ENCODE measurements at places on chromosomes 7 and 10.

DNA sequence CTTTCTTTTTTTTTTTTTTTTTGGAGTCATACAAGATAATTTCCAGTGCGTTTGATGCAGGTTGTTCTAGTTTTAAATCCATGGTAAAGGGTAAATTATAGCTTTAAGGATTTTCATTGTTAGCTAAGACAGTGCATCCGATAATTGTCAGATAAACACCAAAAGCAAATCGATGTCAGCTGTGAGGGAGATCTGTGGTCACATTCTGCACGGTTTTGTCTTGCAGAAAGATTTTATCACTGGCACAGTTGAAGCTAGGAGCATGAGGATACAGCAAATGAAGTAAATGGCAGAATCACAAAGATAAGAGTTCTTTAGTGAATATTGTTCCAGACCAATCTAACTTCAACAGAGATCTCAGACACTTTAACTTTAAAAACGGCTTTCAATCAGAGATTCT, 648.8 kb upstream of the COBL start:
- DNase-seq = no peak

- DNase-seq = no peak
Observed at GRCh38 chr10:92849576-92850090, 1.3 kb downstream of the EXOC6 start.

DNA sequence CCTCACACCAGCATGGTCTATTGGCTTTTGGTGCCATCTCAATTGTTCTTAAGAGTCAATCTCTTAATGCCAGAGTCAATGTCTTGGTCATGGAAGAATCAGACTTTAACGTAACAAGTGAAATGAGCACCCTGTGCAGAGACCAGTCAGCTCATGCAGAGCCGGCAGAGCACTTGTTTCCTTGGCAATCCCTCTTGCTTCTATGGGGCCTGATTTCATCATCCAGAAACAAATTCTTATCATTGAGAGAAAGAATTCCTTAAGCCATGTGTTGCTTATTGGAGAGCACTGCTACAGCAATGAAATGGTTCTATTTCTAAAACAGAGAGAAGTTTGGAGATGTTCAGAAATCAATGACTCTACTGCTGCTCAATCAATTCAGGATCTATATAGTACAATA, 212.8 kb downstream of the IPMK start:
- DNase-seq = no peak

DNA sequence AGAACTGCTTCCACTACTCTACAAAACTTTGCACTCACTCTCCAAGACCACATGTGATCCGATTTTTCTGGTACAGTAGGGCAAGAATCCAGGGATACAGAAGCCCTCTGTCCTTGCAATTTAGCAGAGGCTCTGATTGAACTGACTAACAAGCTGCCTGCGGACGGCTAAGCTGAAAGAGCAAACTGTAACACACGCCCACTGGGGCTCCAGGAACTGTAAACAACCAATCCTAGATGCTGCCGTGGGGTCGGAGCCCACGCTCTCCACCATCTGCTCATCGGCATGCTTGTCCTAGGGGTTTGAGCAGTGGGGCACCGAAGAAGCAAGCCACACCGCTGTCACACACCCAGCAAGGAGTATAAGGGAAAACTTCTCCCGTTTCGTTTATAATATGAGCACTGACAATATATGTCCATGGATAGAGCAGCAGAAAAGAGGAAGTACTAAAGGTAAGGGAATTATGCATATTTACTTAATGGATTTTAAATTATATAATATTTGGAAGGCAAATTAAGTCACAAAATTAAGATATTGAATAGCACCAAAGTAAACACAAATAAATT, 634.4 kb upstream of the POT1 start:
- no peak for DNase-seq

- no peak for DNase-seq
Observed at GRCh38 chr7:4272141-4272540, 410.0 kb upstream of the FOXK1 start.

- peak; percentile 56 for DNase-seq
Observed at GRCh38 chr10:69413221-69413865, 3.4 kb downstream of the TACR2 start.

DNA sequence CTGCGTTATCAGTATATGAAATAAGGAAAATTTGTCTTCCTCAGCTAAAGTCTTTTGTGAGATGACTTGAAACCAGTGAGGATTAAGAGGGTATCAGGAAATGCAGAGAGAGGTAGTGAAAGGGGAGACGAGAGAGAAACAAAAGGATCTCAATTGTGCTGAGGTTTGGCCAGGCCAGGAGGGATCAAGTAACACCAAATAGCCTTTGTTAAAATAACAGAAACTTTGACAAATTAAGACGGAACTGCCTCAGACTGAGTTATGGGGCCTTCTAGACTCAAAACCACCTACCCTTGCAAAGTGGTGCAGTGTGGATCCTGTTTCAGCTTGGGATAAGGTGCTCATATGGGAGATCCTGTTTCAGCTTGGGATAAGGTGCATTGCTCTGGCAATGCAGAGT, 263.1 kb downstream of the CREB5 start:
- no peak for DNase-seq

DNA sequence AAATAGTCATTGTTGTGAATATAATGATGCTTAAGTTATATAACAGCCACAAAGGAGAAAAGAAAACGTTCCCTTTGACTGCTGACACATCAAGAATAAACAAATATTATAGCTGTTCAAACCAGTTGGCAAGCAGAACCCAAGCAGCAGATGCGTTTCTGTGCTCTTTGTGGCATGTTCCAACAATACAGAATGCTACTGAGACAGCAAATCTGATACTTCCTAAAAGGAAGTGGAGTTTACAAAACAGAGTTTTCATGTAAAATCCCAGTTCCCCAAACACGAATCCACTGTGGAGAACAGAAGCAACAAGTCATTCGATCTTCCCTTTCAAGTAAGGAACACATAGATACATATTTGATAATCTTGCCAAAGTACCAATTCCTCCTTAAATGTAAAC, 170.9 kb upstream of the ASAH2 start:
- no peak for DNase-seq

DNA sequence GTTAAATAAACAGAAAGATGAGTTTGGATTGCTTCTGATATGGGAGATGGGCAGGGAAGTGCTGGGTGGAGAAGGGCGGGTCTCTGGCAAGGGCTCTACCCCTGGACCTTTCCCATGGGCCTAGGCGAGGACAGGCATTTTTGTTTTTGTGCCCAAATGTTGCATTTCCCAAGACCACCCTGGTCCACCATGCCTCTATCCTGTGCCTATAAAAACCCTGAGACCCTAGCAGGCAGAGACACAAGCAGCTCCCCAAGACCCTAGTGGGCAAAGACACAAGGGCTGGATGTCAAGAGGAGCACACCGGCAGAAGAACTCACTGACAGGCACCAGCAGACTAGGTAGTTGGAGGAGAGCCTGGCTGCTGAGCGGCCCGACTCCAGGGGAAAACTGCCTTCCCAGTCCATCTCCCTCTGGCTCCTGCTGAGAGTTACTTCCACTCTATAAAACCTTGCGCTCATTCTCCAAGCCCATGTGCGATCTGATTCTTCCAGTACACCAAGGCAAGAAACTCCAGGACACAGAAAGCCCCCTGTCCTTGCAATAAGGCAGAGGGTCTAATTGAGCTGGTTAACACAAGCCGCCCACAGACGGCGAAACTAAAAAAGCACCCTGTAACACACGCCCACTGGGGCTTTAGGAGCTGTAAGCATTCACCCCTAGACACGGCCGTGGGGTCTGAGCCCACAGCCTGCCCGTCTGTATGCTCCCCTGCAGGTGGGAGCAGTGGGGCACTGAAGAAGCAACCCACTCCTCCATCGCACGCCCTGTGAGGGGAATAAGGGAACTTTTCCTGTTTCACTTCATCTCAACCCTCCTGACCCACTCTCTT, 291.4 kb downstream of the PTPRN2 start:
- no peak for DNase-seq

DNA sequence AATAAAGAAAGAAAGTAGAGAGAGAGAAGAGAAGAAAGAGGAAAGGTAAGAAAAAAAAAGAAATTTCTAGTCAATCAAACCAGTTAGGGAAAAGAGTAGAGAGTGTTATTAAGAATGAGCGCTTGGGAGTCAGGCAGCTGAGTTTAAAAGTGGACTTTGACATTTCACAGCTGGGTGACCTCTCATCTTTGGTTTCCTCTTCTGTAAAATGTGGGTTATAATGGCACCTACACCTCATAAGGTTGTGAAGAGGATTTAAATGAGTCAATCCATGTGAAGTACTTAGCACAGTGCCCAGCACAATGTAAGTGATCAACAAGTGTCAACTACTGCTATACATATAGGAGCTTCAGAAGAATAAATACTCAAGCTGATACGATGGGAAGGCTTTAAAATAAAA, 12.2 kb downstream of the HOXA1 start:
- no peak for DNase-seq

DNA sequence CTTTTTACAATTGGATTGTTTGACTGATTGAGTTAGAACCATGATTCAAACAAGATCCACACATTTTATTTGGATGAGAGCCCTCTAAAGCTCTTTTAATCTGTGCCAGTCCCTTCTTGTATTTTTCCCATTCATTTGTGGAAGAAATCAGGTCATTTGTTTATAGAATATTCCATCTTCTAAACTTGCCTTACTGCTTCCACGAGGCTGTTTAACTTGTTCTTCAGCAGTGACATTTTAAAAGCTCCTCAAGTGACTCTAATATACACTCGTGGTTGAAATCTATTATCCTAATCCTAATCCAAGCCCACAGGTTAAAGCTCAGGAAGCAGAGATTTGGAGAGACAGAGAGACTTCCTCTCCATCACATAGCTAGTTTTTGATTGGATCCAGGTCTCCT, 155.4 kb upstream of the SVIL start:
- DNase-seq = no peak

DNA sequence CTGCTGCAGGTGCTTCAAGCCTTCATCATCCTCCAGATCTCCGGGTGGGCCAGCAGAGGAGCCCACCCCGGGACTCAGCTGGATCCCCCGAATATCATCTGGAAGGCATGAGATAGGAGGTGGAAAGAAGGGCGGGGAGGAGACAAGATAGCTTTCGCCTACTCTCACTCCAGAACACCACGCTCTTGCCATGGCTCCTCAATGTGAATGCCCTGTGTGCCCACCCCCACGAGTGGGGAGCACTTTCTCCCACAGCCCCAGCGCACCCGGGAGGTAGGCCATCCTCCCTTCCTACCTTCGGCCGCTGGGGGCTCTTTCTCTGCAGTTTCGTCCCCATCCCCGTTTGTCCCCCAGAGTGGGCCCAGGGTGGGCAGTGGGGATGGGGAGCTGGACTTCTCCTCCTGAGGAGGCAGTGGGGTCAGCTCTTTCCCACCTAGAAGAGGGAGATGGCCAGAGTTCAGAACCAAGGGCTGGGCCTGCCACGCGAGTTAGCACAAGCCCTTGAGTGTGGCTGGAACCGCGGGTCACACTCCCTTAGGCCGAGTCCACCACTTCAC, 8.9 kb downstream of the GIGYF1 start:
- no peak for DNase-seq

DNA sequence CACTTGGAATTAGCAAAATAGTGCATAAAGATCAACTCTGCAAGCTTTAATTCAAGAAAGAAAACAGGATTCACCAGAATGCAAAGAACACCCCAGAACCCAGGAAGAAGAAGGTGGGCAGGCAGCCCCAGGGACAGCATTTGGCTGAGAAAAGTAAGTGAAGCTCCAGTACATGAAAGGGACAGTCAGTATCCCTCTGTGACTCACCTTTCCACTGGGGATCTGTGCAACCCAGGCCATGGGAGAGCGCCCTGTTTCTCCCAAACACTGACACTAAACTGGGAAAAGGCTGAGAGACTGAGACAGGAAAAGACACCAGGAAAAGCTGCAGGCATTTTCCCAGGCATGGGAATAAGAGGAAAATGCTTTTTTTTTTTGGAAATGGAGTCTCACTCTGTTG, 28.2 kb downstream of the SNX13 start:
- DNase-seq = no peak

GRCh38 chr10:103199488-103199887, 6.4 kb upstream of the NT5C2 start:
- no peak for DNase-seq

DNA sequence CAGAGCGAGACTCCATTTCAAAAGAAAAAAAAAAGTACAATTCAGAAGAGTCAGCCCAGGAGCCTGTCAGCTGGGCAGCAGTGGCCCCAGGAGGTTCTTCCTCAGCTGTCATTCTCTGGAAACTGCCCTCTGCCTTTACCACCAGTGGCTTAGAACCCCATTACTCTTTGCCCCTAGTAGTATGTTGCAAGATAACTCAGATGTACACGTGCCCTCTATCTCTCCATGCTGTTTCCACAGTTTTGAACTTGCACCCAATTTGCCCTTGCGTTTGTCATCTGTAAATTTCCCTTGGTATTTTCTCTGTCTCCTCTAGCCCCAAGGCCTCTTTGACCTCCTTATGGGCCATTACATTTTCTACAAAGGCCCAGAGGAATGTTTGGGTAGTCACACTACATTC, 56.7 kb upstream of the PRKAR2B start:
- DNase-seq = no peak

DNA sequence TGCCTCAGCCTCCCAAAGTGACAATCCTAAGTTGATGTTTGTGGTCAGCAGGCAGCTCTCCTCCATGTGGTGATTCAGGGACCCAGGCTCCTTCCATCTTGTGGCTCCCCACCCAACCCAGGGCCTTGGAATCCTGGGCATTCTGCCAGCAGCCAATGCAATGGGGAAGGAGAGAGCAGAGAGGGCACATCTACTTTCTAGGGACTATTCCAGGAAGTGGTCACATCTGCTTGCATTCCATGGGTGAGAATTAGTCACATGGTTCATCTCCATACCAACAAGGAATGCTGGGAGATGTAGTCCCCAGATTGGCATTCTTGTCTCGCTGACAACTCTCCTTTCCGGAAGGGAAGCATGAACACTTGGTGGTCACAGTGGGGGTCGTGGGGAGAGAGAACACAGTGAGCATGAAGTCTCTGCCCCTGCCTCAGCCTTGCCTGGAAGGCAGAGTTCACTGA, 9.9 kb upstream of the SRRM3 start:
- no peak for DNase-seq

DNA sequence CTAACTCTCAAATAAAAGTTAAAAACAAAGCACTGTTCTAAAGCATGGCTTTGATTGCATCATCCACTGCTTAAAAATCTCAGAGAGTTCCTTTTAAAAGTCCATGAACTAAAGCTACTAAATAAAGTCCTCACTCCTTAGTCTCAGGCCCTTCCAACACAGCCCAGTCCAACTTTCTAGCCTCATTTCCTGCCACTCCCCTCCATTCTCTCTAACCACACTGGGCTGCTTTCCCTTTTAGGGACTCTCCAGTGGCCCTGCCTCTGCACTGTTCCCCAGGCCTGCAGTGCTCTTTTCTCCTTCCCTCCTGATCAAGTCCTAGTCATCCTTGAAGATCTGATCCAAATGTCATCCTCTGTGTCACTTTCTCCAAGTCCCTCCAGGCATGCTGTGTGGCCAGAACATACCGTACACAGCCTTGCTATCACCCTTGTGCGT, 56.9 kb upstream of the PPP1R3C start:
- no peak for DNase-seq

GRCh38 chr10:73639286-73639685, 2.0 kb downstream of the MYOZ1 start:
- DNase-seq = no peak

- no peak for DNase-seq
Observed at GRCh38 chr7:126780993-126781392, 471.7 kb downstream of the GRM8 start.

Data from mucosa of gallbladder (tissue), 1 donor.